Glutamatergic neuron (in vitro differentiated cells): ENCODE measurements at places on chromosomes 1 and 21. TPM values are rescaled to one million over a fixed set of nuclear protein-coding genes. Genes with fewer than 3 reads are reported as not detected.

The GBP1 gene
- not detected for total RNA-seq

The GABRD gene
- 2.5 TPM for total RNA-seq

The MIXL1 gene
- 0.54 TPM for total RNA-seq

The C1orf116 gene
- not detected for total RNA-seq

The MARK1 gene
- total RNA-seq, result 105 TPM

The NTMT2 gene
- not detected for total RNA-seq

The AQP10 gene
- total RNA-seq, result not detected

The ATP1A2 gene
- total RNA-seq, result not detected

The NASP gene
- 139 TPM for total RNA-seq

The KLF18 gene
- 0.17 TPM for total RNA-seq

The E2F2 gene
- total RNA-seq, result 5.4 TPM

The NBPF4 gene
- not detected for total RNA-seq

- no peak for DNase-seq
- no peaks in the 10 kb centered on the region for H3K36me3 ChIP-seq
- H3K4me3 ChIP-seq, result no peak overlapping the region
- no peak overlapping the region for H3K27ac ChIP-seq
- no peaks in the 10 kb centered on the region for H3K4me1 ChIP-seq
- H3K27me3 ChIP-seq, result peaks cover 1% of the 10 kb centered on the region
Measured at GRCh38 chr1:55428944-55429931, 214.1 kb upstream of the USP24 start.

DNA sequence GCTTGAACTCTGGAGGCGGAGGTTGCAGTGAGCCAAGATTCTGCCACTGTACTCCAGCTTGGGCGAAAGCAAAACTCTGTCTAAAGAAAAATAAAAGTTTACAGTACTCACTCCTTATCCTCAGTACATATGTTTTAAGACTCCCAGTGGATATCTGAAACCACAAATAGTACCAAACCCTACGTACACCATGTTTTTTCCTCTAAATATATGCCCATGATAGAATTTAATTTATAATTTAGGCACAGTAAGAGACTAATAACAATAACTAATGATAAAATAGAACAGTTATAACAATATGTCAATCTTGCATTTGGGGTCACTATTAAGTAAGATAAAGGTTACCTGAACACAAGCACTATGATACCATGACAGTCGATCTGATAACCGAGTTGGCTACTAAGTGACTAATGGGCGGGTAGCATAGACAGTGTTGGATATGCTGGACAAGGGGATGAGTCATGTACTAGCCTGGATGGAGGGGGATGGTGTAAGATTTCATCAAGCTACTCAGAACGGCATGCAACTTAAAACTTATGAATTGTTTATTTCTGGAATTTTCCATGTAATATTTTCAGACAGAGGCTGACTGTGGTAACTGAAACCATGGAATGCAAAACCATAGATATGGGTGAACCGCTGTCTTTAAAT is 43.7 kb downstream of the ST7L start:
- DNase-seq, result no peak
- no peak overlapping the region for H3K4me3 ChIP-seq
- H3K27ac ChIP-seq, result no peak overlapping the region
- peaks cover 5% of the 10 kb centered on the region for H3K36me3 ChIP-seq
- H3K4me1 ChIP-seq, result no peaks in the 10 kb centered on the region
- H3K27me3 ChIP-seq, result no peaks in the 10 kb centered on the region

- no peaks in the 10 kb centered on the region for H3K36me3 ChIP-seq
- peaks cover 3% of the 10 kb centered on the region for H3K27me3 ChIP-seq
- no peak overlapping the region for H3K27ac ChIP-seq
- no peak for DNase-seq
- H3K4me1 ChIP-seq, result peaks cover 10% of the 10 kb centered on the region
Measured at GRCh38 chr1:53367503-53368313, 39.8 kb upstream of the LRP8 start.

- no peak for DNase-seq
- no peaks in the 10 kb centered on the region for H3K4me1 ChIP-seq
- no peak within 1 kb of the TSS for H3K4me3 ChIP-seq
- no peak within 1 kb of the TSS for H3K27ac ChIP-seq
Measured at GRCh38 chr1:161238039-161238473, at the start of gene NR1I3. Gene NR1I3, minus strand, starts transcription at chr1:161238203. Its CDS starts 1,638 bp downstream, at chr1:161236565.

GRCh38 chr1:41020654-41021053 is 871 bp downstream of the SLFNL1 start:
- peaks cover 5% of the 10 kb centered on the region for H3K27me3 ChIP-seq
- no peaks in the 10 kb centered on the region for H3K36me3 ChIP-seq
- H3K27ac ChIP-seq, result peak overlapping the region; percentile 38
- no peak overlapping the region for H3K4me3 ChIP-seq
- no peak for DNase-seq

DNA sequence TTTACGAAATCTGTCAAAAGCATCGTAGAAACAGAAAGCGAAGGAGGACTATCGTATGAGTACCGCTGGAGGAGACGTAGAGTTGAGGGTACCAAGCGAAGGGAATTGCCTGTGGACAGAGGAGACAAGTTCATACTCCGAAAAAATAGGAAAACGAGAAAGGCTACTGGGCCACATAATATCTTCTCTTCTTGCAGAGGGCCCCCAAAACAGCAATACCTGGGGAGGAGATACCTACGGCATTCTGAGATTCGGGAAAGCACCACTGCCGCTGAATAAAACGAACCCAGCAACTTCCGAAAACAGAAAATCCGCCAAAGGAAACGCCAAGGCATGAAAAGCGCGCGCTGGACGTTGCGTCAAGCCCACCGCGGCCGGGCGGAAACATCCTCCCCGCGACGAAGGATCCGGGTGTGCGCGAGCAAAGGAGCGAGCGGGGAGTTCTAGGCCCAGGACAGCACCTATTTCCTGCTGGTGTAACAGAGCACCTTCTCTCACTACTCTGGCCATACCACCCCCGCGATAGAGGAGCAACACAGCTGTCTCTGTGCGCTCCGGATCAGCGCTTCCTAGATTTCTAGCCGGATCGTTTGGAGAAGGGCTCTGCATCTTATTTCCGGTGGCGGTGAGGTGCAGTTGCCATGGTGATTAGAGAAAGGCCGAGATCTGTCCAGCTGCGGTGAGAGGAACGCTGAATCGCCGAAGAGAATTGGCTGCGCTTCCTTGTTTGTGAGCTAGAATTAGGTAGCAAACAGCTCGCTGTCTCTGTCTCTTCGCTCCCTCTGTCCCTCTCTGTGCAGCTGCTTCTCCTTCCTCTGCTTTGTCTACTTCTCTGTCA is at the start of the genes EFCAB7 and ITGB3BP:
EFCAB7 (plus strand) TSS at position 635 of the 838 bp plus-strand sequence. CDS start 2,048 bp downstream, outside the sequence.
ITGB3BP (minus strand) TSS at position 335 of the 838 bp plus-strand sequence; CDS start at position 243, 92 bp downstream.
- peak; percentile 87 for DNase-seq
- no peaks in the 10 kb centered on the region for H3K36me3 ChIP-seq
- H3K4me3 ChIP-seq, result peak within 1 kb of the TSS; percentile 91

DNA sequence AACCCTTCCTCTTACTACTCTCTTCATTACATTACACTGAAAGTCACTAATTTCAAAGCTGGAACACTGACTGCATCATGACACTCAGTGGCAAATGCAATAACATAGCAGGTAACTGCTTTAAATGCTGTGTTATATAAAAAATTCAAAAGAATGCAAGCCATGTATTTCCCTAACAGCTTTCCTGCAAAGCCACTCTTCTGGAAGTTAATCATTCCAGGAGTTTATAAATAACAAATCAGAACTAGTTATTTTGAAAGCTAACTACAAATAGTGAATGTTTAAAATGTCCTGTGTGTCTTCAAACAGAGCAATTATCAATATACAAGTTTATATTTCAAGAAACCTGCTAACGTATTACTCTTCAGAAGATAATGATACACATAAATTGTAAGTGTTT is 34.5 kb downstream of the DBT start:
- H3K27ac ChIP-seq, result no peak overlapping the region
- H3K4me3 ChIP-seq, result no peak overlapping the region
- DNase-seq, result no peak
- no peaks in the 10 kb centered on the region for H3K36me3 ChIP-seq

- no peak for DNase-seq
- no peaks in the 10 kb centered on the region for H3K4me1 ChIP-seq
- no peaks in the 10 kb centered on the region for H3K36me3 ChIP-seq
- H3K27ac ChIP-seq, result no peak overlapping the region
Measured at GRCh38 chr1:95035536-95035935, 37.2 kb downstream of the ALG14 start.

DNA sequence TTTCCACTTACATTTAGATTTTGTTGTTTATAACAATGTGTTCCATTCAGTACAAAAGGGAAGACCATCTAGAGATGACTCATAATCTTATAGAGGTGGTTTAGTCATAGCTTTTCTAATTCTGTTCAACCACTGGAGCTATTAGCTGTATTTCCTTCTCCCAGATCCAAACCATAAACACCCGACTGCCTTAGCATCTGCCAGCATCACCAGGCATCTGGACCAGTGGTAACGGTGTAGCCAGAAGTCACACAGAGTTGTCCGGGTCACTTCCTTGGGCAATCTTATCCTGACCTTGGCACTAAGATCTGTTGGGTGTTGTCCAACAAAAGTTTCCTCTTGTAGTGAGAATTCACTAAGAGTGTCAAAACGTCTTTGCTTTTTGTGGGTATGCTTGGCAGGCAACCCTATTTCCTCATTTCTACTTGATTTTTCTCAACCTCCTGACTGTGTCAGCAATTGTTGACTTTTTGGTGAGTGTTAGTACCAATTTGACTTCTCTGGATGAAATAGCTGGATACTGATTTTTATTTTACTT is 372.1 kb upstream of the B3GALT2 start:
- H3K4me1 ChIP-seq, result no peaks in the 10 kb centered on the region
- H3K4me3 ChIP-seq, result no peak overlapping the region
- no peaks in the 10 kb centered on the region for H3K36me3 ChIP-seq
- DNase-seq, result no peak
- no peak overlapping the region for H3K27ac ChIP-seq

- peaks cover 8% of the 10 kb centered on the region for H3K4me1 ChIP-seq
- H3K36me3 ChIP-seq, result no peaks in the 10 kb centered on the region
- DNase-seq, result no peak
- no peak overlapping the region for H3K4me3 ChIP-seq
- H3K27me3 ChIP-seq, result no peaks in the 10 kb centered on the region
- no peak overlapping the region for H3K27ac ChIP-seq
Measured at GRCh38 chr1:76300556-76300955, 226.0 kb downstream of the ST6GALNAC3 start.

- no peak for DNase-seq
- peaks cover 2% of the 10 kb centered on the region for H3K4me1 ChIP-seq
- H3K27me3 ChIP-seq, result peaks cover 8% of the 10 kb centered on the region
- H3K4me3 ChIP-seq, result no peak overlapping the region
- H3K27ac ChIP-seq, result no peak overlapping the region
- no peaks in the 10 kb centered on the region for H3K36me3 ChIP-seq
Measured at GRCh38 chr1:1442069-1442770, 6.7 kb downstream of the VWA1 start.

- no peak overlapping the region for H3K4me3 ChIP-seq
- peaks cover 6% of the 10 kb centered on the region for H3K36me3 ChIP-seq
- no peak overlapping the region for H3K27ac ChIP-seq
- no peaks in the 10 kb centered on the region for H3K4me1 ChIP-seq
- DNase-seq, result no peak
- H3K27me3 ChIP-seq, result no peaks in the 10 kb centered on the region
Measured at GRCh38 chr1:220943319-220943996, 64.2 kb downstream of the HLX start.

DNA sequence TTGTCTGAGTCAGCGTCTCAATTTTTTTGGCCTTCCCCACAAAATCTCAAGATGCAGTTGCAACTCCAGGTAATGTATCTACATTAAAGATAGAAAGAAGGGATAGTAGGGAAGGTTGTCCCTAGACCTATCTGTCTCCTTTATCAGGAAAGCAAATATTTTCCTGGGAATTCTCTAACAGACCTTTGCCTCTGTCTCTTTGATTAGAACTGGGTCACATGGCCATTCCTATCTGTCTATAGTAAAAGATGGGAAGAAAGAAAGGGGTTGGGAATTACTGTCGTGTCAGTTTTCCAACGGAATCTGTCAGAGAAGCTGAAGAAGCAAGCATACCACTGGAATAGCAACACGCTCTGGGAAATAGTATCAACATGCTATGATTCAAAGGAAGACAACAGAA is 48.7 kb downstream of the ZNF326 start:
- no peak overlapping the region for H3K4me3 ChIP-seq
- no peak overlapping the region for H3K27ac ChIP-seq
- no peak for DNase-seq
- peaks cover 5% of the 10 kb centered on the region for H3K27me3 ChIP-seq
- no peaks in the 10 kb centered on the region for H3K36me3 ChIP-seq
- peaks cover 11% of the 10 kb centered on the region for H3K4me1 ChIP-seq

DNA sequence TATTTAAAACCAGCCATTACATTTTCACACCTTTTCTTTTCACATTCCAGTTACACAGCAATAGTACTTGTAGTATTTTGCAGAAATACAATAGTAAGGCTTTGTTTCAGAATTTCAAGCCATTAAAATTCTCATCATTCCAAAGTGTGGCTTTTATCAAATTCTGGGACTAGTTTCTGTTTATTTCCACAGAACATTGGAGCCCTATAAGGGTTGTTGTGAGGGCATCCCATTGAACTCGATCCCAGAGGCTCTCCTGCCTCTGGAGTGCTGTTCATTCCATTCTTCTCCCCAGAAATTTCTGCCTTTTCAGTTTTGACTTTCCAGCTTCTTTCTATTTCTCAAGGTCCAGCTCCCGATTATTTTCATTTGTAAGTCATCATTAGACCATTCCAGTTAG is 645.5 kb downstream of the ADGRL2 start:
- no peaks in the 10 kb centered on the region for H3K4me1 ChIP-seq
- no peaks in the 10 kb centered on the region for H3K27me3 ChIP-seq
- no peaks in the 10 kb centered on the region for H3K36me3 ChIP-seq
- DNase-seq, result no peak

GRCh38 chr21:33301632-33302002 is 23.2 kb upstream of the IFNAR1 start:
- H3K27ac ChIP-seq, result no peak overlapping the region
- H3K4me3 ChIP-seq, result no peak overlapping the region
- H3K27me3 ChIP-seq, result peaks cover 10% of the 10 kb centered on the region
- no peaks in the 10 kb centered on the region for H3K36me3 ChIP-seq
- H3K4me1 ChIP-seq, result peaks cover 8% of the 10 kb centered on the region

DNA sequence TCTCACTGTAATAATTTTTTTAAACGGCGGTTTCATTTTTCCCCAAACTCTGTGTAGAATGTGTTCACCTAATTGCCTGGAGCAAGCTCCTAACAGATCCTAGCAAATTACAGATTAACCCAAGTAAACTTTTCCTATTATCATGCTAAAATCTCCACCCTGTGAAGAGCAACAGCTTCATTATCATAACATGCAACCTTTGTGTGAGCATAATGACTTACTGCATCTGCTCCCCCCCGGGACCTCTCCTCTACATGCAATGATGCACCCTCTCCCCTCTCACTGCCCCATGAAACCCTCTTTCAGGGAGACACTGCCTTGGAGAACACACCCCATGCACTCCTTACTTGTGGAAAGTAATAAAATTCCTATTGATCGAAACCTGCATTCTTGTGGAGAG is 717.0 kb upstream of the TMPRSS15 start:
- no peaks in the 10 kb centered on the region for H3K27me3 ChIP-seq
- no peak overlapping the region for H3K4me3 ChIP-seq
- H3K4me1 ChIP-seq, result peaks cover 14% of the 10 kb centered on the region
- no peak overlapping the region for H3K27ac ChIP-seq
- DNase-seq, result no peak
